ENCODE measurements at places on chromosomes 2 and 18.
A peak's percentile ranks its signal among the peaks of the same experiment; 100 is the strongest.

DNA sequence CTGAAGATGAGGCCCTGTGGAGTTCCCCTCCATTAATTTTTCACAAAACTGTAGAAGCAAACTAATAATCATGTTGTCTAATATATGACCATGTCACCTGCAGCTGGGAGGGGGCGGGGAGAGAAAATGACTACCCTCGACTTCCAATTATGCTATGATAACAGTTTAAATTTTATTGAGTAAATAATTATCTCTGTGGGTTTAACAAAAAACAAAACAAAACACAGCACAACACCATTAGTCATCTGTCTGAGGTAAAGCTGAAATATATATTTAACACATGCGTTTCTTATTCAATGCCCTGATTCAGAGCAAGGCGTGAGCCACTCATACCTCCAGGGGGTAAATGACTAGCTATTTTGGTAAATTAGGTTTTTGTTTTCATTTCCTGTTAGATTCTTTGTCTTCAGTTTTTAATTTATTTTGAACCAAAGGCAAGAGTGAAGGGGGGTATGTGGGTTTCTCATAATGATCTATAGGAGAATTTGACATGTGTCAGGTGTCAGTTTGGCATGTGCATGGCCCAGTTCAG is 77.4 kb upstream of the ZCCHC2 start:
- peak; percentile 27 for DNase-seq

- no peak for DNase-seq
These were observed 692.3 kb downstream of the RNF144A start for GRCh38 chr2:7609556-7609955.

DNA sequence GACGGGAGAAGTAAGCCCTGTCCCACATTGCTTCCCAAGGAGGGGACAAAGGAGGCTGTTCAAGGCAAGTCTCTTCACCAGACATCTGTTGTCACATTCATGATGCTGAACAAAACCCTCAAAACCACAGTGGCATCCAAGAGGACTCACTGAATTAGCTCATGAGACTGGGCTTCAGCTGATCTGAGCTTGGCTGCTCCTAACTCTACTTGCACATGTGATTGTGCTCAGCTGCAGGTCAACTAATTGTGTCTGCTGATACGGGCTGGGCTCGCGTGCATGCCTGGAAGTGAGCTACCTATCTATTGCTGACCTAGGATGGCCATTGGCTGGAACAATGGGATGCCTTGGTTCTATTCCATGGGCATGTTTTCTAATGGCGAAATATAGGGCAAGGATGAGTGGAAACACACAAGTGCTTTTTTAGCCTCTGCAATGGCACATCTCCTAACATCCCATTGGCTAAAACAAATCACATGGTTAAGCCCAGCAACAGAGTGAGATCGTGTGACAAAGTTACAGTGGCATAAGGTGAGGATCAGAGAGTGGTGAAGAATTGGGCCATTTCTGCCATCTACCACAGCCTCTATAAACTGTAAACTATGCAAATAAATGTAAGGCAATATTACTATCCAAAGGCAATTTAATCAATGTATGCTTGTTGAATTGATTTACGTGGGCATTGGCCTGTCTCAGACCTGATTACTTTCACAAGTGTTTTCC is 52.9 kb upstream of the CAPN13 start:
- no peak for DNase-seq

DNA sequence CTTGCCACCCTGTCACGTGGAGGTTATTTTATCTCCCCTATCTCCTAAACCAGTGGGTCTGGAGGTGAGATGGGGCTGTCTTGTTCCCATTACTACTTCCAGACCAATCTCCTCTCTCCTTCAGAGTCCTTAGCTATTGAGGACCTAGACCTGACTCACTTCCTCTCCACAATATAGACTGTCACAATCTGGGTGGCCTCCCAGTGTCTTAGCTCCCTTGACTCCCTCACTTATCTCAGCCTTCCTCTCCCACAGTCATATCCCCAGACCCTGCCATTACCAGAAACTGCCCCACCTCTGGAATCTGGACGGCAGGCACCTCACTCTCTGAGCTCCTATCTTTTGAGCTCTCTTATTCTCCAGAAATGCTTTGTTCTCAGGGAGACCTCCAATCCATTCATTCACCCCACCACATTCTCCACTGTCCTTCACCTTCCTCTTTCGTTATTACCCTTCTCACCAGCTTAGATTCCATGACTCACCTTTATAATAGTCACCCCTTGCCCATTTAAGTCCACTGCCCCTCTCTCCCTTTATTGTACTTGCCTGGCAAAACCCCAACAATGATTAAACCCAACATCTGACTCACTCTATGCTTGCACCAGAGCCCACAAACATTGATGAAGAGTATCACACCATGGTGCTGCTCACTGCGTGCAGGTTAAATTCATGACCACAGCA is 23.3 kb upstream of the SIX3 start:
- DNase-seq: no peak

DNA sequence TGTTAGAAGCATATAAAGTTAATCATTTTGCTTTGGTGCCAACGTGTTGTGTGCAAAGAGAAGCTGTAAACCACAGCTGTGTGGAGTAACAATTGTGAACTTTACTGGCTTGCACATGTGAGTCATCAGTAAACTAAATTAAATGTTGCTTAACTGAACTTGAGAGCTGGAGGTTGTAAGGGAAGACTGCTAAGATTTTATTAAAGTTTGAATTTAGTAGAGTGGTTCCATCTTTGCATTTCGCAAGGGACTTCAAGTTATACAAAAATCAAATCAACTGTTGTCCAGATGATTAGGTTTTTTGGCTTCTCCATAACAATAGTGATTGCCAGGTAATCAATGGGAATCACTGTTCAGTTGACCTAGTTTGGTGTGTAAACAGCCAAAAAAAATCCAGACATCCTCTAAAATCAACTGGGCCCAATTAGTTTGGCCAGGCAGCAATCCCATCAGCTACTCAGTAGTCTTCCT is 247.4 kb downstream of the MYO3B start:
- DNase-seq: no peak

- no peak for DNase-seq
These were observed 32.8 kb downstream of the DTNA start for GRCh38 chr18:34742891-34743341.

DNA sequence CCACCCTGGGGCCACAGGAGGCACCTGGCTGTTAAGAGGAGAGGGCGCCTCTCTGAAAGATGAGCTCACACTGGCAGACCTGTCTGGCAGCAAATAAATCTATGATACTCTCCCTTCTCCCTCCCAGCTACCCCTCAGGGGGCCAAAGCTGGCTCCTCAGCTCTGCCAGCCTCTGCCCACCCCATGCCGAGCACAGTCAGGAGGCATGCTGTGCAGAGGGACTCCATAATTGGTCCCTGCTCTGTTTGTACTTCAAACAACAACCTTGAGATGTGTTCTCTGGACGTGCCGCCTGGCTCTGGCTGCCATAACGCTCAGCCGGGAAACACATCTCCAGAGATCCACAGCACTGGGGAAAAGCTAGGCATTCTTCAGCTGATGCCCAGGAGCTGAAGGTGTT is 126.7 kb downstream of the GALNT14 start:
- no peak for DNase-seq

GRCh38 chr2:64661741-64662169 is 8.0 kb upstream of the SERTAD2 start:
- DNase-seq: no peak

- no peak for DNase-seq
These were observed 33.6 kb downstream of the DGKD start for GRCh38 chr2:233387667-233388528.

DNA sequence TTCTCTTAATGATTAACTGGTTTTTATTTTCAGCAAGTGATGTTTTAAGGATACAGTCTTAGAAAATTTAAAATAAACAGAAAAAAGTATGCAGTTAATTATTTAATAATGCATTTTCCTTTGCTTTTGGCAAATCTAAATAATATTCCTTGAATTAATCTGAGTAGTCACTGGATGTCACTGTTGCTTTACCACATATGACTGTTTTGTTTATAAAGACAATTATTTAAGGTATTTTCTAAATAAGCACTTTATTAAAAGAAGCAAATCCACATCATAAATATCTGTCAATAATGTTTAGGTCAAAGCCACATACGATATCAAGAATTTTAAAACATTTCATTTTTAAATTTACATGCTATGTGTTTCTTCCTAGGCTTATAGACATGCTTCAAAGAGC is 40.6 kb upstream of the TFPI start:
- no peak for DNase-seq

GRCh38 chr18:42649331-42650035 is 466.0 kb downstream of the RIT2 start:
- DNase-seq: no peak

DNA sequence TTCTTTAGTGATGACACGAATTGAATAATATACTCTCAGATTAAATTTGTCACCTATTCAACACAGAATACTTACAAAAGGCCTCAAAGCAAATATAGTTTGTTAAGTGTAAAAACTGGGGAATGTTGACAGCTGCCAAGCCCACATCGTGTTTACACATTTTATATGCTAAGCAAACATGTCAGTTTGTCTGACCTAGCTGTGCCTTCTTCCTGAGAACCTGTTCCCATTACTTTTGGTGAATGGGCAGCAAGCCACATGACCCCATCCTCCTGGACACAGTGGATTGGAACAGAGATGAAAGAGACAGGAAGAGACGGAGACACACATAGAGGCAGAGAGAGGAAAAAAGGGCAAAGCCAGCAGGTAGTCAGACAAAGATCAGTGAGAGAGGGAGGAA is 22.9 kb upstream of the CUL3 start:
- no peak for DNase-seq

DNA sequence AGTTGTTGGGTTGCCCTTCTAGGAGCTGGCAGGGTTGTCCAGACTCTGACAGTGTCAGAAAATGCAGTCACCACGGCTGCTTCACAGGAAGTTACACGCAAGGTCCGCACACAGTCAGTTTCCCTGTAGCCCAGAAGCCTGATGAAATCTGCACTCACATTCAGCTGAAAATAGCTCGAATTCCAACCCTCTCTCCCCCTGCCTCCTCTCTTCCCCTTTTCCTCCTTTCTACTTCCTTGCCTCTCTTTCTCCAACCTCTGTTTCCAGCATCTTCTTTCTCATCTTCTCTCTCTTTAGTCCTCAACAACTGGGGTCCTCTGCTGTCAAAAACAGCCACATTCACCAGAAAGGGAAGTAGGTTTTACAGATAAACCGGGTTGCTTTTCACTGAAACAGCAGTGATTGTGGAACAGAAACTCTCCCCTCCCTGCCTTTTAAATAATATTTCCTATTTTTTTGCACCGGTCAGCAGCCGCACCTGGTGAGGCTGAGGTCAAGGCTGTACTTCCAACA is 69.3 kb downstream of the BCL11A start:
- no peak for DNase-seq

GRCh38 chr2:230925443-230925878 is 419 bp upstream of the GPR55 start:
- no peak for DNase-seq

DNA sequence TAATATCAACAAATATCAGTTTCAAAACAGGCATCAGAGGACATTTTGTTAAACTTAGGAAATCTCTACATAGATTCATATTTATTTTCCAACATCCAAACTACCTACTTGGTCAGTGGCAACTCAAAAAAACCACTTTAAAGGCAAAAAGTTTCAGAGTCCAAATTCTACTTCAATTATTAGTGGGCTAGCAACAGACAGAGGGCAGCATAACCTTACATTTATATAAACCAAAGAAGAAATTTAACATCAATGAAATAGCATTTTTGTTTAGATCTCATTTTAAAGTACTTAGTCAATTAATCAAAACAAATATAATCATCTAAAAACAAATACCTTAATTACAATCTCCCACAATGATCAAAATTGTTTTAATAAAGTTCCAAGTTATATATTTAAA is 33.3 kb downstream of the RTTN start:
- no peak for DNase-seq

DNA sequence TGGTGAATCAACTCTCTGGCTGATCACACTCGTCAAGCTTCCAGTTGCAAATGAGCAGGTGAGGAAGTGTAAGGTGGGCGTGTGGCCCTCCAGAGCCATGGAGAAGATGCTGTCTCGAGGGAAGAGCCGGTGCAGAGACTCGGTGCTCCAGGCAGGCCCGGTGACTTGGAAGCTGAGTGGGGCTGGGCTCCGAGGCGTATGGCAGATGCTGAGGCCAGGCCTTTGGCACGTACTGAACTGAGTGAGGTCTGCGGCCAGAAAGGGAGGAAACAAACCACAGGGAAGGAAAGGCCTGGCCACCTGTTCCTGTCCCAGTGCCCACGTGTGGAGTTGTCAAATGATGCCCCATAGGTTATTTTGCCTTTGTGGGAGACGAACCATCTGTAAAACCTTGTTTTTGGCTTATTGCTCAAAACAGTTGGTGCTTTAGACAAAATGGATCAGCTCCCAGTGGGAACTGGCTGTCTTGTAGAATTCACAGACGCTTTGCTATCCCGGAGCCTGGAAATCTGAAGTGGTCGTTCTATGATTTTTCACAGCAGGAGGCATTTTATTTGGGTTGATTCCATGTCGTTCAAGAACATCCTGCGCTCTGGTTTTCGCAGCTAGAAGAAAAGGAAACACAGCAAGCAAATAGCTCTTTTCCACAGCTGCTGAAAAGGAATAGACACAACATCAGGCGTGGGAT is 117.5 kb upstream of the TMEM18 start:
- DNase-seq: no peak

- no peak for DNase-seq
These were observed 70.9 kb downstream of the ZEB2 start for GRCh38 chr2:144449028-144449406.

- DNase-seq: no peak
These were observed 121.7 kb downstream of the LYPD6B start for GRCh38 chr2:149160195-149160594.

DNA sequence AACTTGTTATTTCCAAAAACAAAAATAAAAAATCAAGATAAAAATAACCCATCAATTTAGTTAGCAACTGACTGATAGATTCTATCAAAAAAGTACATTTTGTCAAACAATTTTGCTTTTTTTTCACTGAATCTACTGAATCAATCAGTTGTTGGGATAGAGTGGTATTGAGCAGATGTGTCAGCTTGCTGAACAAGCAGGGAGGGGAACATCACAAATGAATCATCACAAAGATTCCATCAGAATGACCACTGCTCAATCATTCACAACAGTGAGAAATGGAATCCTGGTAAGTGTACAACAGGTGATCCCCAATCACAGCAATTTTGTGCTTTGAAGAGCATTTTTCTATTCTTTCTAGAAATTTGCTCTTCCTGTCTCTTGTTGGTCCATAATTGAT is 12.3 kb upstream of the SLC14A2 start:
- DNase-seq: no peak
